Effector memory CD8-positive, alpha-beta T cell (primary cell): ENCODE measurements at places on chromosomes 5 and 9.

GRCh38 chr5:174003795-174004194 is 14.8 kb downstream of the C5orf47 start:
- DNase-seq = no peak

- DNase-seq = no peak
Measured at GRCh38 chr9:115944166-115944948, 209.2 kb upstream of the PAPPA start.

DNA sequence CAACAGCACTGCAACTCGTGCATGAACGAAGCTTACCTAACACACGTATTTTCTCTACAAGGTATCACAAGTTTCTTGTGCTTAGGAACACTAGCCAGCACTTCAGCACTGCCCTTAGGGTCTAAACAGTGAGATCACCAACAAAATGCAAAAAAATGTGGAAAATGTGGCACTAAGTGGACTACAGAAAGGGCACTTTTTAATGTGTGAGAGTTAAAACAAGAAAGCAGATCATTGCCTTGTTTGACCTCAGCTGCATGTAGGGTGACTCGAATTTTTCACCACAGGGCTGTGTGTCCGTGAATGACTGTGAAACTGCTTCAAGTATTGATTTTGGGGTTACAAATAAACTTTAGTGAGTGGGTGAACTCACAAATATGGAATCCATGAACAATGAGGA is 90.5 kb downstream of the MARCHF3 start:
- no peak for DNase-seq

GRCh38 chr9:120383999-120384924 is 195.7 kb downstream of the CDK5RAP2 start:
- DNase-seq = no peak
